Activated CD4-positive, alpha-beta T cell treated with anti-CD3 and anti-CD28 coated beads, Interleukin-2, Interleukin-6, amounts not matched to agents 100 ng/mL and 50 ng/mL, durations not matched to agents 16 hours and 8 hours (primary cell): ENCODE measurements at places on chromosomes 6 and 20.

DNA sequence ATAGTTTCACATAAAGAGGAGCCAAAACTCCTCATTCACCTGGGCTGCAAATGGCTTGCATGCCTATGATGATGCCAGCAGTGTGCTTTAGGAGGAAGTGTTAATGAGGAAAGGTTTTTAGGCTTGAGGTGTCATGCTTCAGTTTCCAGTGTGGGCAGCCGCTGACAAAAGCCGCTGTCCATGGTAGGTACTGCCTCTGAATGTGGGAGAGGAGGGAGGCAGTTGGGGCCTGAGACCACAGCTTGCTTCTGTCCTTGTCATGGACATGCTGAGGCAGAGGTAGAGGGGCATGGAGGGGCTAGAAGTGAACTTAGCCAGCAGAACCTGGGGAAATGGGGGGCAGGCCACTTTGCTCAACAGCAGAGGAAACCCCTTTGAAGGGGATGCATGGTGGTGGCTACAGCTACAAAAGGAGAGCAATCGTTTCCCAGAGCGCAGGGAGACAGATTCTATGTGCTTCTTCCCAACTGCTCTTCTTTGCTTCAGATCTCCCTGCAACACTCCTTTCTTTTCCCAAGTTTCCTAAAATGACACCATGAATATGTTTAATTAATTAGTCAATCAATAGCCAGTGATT, 372.1 kb upstream of the CNR1 start:
- no peak for DNase-seq

DNA sequence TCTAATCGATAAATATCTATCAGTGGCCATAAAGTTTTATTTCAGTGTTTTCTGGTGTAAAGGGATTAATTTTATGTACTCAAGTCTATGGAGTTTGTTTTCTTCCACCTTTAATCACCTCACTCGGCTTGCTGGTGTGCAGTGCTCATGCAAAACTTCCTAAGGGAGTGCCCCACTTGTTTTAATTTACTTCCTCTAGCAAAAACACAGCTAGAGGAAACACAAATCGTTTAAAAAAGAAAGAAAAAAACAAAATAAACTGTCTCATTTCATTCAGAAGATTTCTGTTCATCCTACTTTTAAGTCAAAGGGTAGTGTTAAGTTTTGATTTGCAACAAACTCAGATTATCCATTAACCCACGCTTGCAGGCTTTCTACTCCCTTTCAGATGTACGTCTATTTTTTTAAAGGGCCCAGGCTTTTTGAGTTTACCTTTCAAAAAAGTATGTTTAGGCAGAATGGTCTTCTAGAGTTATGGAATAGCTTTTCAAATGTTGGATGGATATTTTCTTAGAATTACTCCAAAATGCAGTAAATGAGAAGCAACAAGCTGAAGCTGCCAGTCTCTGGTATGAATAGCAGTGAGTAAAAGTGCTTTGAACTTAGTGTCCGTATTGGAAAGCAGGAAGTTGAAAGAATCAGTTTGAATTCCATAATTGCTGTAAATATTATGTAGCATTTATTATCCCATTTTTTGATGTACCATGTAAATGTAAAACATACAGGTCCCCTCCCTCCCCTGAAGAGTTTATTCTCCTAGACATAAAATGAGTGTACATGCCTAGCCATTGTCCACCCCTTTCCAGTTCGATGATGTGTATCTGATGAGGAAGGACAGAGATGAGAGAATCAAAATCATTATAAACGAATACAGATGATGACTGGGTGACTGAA, 113.3 kb downstream of the SLC16A10 start:
- DNase-seq: no peak

GRCh38 chr6:33405386-33405940, 5.4 kb upstream of the PHF1 start:
- DNase-seq: no peak

GRCh38 chr20:9298906-9299305, 215.5 kb upstream of the LAMP5 start:
- DNase-seq: no peak
